Iris pigment epithelial cell (primary cell): ENCODE measurements at places on chromosomes 3 and 15.

GRCh38 chr3:175518459-175518858 lies 659.3 kb downstream of the NAALADL2 start:
- DNase-seq, result no peak

DNA sequence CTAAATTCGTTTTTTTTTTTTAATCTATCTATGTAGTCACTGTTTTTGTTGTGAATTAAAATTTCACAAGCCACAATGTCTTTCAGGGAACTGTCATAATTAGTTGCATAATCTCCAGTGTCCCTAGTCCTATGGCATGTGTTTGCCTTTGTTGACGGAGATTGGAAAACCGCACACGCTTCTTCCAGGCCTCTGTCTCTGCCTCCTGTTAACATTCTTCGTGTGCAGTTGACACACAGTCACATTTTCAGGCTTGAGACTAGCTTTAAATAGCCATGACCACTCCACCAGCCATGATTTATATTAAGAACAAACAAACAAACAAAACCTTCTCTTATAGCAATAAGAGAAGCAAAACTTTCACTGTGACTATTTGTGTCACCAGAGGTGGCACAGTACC lies 139.8 kb downstream of the DUT start:
- DNase-seq, result no peak

GRCh38 chr3:65858749-65859148 lies 180.0 kb downstream of the MAGI1 start:
- DNase-seq, result no peak

- DNase-seq, result no peak
Observed at GRCh38 chr3:157157836-157158235, 2.1 kb downstream of the CCNL1 start.

DNA sequence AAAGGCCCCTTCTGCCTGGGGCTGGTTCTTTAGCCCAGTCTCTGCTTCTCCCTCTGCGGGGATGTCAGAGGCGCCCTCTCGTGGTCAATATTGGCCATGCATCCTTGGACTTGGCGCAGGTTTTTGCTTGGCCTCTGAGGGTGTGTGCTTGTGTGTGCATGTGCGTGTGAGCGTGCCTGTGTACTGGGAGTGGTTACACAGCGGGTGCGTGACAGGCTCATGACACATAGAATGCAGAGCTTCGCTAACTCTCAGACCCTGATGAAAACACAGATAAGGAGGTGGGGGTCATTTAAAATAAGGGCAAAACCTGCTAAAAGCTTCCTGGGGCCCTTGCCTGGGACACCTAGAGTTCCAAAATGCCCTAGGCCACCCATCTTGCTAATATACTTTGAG lies 160.9 kb downstream of the SMAD6 start:
- DNase-seq, result peak; percentile 72

GRCh38 chr3:112619295-112619694 lies 21.6 kb downstream of the CCDC80 start:
- DNase-seq, result peak; percentile 65

- DNase-seq, result peak; percentile 48
Observed at GRCh38 chr3:55623786-55624185, 136.7 kb upstream of the WNT5A start.

- DNase-seq, result peak; percentile 76
Observed at GRCh38 chr3:105140899-105141367, 225.8 kb upstream of the ALCAM start.

DNA sequence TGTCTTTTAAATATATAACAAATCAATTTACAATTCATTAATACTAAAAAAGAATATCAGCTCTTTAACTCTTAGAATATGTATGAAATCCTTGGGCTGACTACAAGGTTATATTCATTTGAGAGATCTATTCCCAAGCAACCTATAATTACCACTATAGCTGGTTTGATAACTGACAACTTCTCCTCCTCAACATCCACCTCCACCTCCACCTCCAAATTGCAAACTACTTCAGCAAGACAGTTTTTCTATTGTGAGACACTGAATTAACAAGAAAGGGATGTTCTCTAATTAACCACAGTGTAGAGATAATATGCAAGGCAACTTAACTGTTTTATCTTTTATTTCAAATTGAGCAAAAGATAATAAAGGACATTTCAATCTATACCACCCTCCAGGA lies 284.8 kb upstream of the ARL6 start:
- no peak for DNase-seq

GRCh38 chr3:56773986-56774385 lies 27.8 kb downstream of the ARHGEF3 start:
- no peak for DNase-seq

GRCh38 chr15:98221144-98221543 lies 260.6 kb downstream of the ARRDC4 start:
- DNase-seq, result no peak
